ENCODE measurements at places on chromosomes 7 and 10.

DNA sequence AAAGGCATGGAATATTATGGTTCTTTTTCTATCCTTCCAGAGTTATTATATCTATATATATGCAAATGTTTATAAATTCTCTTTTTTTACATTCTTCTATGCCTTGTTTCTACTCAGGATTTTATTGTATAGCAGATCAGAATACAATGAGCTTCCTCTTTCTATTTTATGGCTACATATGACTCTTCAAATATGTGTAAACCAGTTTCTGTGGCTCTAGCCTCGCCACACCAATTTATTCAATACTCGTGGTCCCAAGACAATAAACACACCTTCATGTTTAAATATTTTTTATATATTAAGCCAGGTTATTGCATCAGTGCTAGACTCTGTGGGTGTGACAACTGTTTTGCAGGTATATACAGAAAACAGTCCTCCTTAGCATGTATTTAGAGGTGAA is 237.5 kb upstream of the MKLN1 start:
- DNase-seq = no peak

GRCh38 chr10:84185526-84186175 is 8.7 kb upstream of the CDHR1 start:
- no peak for DNase-seq

GRCh38 chr10:32961343-32961894 is 3.4 kb upstream of the ITGB1 start:
- DNase-seq = no peak

GRCh38 chr10:35554036-35554435 is 51.1 kb upstream of the GJD4 start:
- DNase-seq = no peak

- no peak for DNase-seq
Observed at GRCh38 chr10:101506829-101507661, 81.0 kb downstream of the POLL start.

DNA sequence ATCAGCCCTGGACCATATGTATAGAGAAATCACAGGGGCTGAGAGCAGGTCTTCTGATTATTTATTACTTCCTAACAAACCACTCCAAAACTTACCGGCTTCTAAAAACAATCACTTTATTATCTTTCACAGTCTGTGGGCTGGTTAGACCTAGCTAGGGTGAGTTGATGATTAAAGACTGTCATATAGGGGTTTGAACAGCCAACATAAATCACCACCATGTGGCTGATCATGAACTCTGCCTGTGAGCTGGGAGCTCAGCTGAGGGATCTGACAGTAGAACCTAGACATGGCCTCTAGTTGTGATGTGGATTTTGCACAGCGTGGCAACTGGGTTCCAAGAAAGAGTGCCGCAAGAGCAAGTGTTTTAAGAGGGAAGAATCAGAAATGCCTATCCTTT is 305.4 kb downstream of the CSTF2T start:
- no peak for DNase-seq

- no peak for DNase-seq
Observed at GRCh38 chr7:47893238-47893637, 55.0 kb downstream of the PKD1L1 start.
